Activated T-helper 1 cell treated with anti-CD3 and anti-CD28 coated beads, Interleukin-2, amount 50 U/mL, for 16 hours (primary cell): ENCODE measurements at places on chromosomes 2 and 18.

DNA sequence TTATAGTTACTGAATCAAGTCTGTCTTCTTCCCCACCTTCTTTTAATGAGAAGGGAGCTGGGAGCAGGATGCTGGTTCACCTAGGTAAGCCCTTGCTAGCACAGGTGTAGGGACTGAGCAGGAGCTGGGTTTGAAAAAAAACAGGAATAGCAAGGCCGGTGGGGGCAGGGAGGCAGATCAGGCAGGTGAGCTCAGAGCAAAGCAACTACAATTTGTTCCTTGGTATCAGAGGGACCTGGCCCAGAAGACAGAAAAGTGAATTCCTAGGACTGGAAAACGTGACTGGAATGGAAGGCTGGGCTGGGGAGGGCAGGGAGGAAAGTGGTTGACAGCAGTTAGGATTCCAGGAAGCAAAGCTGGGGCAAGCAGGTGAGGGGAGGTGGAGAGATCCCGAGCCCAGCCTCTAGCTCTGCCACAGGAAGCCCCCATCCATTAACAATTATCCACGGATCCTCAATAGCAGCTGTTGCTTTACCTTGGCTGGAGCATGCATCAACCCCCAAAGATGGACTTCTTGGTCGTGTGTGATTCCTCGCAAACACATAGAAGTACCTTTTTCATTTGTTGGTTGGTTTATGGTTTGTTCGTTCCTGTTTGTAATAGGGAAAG lies 118.4 kb downstream of the LNPK start:
- DNase-seq = no peak

GRCh38 chr2:169815849-169816248 lies 8.9 kb downstream of the METTL5 start:
- no peak for DNase-seq

GRCh38 chr18:493986-494983 lies 6.2 kb downstream of the COLEC12 start:
- no peak for DNase-seq

- DNase-seq = no peak
Measured at GRCh38 chr2:43387092-43388062, 161.0 kb upstream of the ZFP36L2 start.

- DNase-seq = no peak
Measured at GRCh38 chr2:98608962-98609604, 694 bp downstream of the UNC50 start.

DNA sequence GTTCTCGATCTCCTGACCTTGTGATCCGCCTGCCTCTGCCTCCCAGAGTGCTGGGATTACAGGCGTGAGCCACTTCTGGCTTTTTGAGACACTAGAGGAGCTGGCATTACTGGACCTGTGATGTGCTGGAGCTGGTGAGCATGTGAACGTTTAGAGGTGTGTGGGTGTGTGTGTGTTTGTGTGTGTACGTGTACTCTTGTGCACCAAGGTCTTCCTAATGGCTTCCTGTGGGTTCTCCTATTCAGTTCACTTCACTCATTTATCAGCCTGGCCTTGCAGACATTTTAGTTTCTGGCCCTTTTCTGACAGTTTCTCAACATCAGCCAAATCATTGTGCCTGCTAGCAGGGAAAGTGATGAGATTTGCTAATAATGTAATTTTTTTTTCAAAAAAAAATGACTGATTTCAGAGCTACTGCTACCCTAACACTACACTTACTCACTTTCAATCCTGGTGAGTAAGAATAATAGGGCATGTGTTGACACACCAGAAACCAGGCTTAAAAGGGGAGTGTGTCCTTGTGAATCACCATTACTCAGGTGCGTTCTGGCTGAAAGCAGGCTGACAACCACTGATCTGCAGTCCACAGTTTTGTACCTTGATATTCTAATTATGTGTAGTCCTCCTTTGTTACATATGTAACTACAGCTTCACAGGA lies 41.0 kb upstream of the ACTR3 start:
- DNase-seq = no peak

GRCh38 chr2:21234001-21234400 lies 110.2 kb downstream of the TDRD15 start:
- DNase-seq = no peak

GRCh38 chr2:55936351-55936750 lies 12.8 kb upstream of the EFEMP1 start:
- no peak for DNase-seq

- no peak for DNase-seq
Measured at GRCh38 chr18:76363436-76364120, 131.5 kb downstream of the ZNF516 start.
